Fibroblast of gingiva (primary cell): ENCODE measurements at places on chromosomes 2 and 18.

DNA sequence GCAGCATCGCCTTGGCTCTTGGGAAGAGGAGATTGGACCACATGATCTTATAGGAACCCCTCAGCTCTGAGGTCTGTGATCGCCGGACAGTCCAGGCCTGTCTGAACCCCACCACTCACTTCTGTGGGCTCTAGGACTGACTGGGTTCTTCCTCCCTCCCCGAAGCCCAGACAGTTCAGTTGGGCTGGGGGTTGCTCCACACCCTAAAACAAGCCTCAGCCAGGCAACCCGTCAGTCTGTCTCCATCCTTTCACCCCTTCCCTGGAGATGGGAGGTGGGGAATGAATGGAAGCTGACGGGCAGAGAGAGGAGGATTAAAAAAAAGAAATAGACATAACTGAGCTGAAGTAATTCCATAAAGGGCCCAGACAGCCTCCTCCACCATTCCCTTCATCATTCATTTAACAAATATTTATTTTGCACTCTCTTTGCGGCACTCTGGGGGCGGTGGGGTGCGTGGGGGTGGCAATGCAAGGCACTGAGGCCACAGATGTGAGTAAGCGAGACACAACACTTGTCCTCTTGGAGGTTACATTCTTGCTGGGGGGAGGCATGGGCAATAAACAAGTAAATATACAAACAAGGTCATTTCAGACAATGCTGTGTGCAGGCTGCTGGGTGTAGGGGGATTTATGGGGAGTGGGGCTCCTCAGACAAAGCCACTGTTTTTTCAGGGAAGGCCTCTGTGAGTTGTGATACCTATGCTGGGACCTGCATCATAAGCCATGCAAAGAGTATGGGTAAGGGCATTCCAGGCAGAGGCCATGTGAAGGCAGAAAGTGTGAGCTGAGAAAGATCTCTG, 12.9 kb downstream of the WNT10A start:
- DNase-seq = no peak

DNA sequence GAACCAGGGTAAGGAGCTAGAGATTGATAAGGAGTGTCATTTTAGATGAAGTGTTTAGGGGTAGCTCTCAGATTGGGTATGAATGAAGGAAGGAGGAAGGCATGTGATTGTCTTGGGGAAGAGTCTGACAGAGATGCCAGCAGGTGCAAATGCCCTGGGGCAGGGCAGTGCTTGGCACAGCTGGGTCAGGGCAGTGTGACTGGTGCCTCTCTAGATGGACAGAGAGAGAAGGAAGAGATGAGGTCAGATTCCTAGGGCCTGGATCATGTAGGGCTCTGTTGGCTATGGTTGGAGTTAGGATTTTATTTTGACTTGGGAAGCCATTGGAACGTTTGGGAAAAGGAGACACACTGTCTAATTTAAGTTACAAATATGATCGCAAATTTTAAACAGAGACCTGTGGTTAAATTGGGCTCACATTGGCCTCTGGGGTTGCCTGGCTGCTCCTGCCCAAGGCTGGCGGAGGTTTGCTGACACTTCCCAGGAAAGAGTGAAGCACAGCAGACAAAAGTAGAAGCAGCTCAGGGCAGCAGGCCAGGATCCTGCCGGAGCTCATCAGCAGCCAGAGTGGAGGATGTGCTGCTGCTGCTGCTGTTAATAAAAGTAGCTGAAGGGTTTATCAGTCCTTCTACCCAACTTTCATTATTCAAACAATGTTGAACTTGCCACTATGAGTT, 32.7 kb upstream of the FHL2 start:
- peak; percentile 29 for DNase-seq

DNA sequence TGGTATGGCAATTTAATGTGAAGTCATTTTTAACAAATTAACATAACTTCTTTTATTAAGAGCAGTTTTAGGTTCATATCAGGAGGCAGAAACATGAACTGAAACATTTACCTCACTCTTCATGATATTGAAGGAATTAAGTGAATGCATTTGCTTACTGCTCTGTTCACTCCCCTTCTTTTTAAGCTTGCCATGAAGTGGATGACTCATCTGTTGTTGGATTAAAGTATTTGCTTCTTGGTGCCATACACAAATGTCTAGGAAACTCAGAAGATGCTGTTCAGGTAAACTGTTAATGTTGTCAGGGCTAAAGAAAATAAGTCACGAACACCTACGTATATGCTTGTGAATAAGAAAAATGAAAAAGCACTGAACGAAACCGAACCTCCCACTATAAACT, 10.2 kb upstream of the CABYR start:
- DNase-seq = no peak

DNA sequence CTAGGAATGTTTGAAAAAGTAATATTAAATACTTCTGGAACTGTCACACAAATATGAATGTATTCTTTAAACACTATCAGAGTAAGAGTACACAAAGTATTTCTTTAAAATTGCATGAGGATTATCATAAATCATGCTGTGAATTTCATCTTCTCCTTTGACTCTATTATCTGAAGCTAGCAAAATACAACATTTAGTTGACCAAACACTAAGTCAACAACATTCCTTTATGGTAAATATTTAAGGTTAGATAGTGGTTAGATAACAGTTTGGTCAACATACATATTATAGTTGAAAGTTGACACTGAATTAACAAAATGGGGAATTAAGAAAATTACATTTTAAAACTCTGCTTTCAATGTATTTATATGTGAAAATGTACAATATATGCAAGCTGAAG, 72.1 kb upstream of the GRB14 start:
- no peak for DNase-seq

- DNase-seq = no peak
Measured at GRCh38 chr2:29071032-29071975, 3.0 kb downstream of the PCARE start.

GRCh38 chr18:68667121-68667520, 47.8 kb downstream of the TMX3 start:
- peak; percentile 13 for DNase-seq

DNA sequence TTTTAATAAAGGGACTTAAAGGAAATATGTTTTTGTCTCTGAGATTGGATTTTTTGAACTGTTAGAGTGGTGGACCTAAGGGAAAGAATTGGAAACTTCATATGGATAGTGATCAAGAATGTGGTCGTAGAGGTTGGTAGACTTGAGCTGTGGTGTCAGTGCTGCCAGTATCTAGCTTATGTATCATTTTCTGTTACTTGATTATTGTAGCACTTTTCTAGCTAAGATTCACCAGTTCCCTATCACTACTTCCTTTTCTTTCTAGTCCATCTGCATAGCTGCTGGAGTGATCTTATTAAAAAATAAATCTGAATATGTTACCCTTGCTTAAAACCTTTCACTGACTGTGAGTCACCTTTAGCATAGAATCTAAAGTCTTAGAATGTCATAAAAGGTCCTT, 6.0 kb downstream of the ACVR2A start:
- no peak for DNase-seq

DNA sequence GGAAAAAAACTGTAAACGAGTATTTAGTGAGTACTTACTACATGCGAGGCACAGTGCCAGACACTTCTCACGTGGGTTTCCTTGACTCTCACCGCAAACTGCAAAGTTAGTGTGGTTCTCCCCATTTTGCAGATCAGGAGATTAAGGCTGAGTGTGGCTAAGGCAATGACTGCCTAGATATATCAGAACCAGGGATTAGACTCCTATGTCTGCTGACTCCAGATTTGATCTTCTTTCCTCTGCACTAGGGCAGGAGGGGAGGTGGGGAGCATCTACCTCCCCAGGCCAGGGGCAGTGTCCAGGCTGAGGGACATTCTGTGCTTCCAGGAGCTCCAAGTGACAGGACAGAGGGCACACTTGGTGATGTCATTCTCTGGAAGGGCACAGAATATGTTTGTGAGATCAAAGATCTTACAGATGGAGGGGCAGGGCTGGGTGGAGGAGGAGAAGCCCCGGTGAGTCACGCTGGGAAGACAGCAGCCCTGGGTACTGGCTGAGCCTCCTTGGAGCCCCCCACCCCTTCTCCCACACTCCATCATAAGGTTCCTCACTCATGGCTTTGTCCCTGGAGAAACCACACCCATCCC, 92.4 kb downstream of the RHOB start:
- DNase-seq = no peak

DNA sequence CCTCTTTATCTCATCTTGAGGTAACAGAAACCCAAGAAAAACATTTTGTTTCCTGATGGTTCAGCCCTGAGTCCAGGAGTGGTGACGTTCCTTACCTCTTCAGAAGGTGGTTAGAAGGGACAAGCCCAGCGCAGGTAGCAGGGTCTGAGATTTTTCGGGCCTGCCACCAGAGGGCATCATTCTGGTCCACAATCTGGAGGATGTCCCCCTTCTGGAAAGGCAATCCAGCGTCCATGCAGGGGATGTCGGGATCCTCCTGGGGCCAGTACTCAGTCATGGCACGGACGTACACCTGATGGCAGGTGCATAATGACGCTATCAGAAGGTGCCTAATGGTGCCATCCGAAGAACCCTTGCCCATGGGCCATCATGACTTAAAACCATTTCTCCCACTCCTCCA, 17.7 kb downstream of the MPP4 start:
- DNase-seq = no peak

GRCh38 chr2:141109633-141110032, 1021.2 kb downstream of the LRP1B start:
- DNase-seq = no peak

DNA sequence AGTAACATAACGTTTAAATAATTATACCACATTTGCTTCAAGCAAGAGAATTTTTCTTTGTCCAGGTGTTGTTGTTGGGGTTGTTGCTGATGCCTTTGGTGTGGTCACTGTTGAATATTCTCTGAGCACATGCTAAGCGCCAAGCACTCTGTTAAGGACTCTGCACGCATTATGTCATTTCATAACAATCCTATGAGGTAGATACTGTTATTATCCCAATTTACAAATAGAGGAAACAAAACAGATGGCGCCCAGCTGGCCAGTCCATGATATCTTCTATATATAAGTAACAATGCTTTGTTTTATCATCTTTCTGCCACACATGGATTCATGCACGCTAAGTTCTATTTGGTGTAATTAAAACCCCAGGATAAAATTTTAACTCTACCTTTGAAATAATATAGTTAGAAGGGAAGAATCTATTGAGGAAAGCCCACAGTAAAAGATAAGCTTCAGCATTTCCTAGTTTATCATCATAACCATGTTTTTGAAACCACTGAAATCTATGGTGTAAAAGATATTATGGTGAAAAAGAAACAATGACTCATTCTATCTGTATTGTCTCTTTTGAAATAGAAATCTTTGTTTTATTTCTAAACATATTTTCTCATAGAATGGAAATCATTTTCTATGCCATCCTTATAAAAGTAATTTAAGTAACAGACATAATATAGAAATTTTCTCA, 199.7 kb downstream of the PID1 start:
- DNase-seq = no peak

- DNase-seq = no peak
Measured at GRCh38 chr2:226136739-226137138, 662.9 kb downstream of the IRS1 start.

DNA sequence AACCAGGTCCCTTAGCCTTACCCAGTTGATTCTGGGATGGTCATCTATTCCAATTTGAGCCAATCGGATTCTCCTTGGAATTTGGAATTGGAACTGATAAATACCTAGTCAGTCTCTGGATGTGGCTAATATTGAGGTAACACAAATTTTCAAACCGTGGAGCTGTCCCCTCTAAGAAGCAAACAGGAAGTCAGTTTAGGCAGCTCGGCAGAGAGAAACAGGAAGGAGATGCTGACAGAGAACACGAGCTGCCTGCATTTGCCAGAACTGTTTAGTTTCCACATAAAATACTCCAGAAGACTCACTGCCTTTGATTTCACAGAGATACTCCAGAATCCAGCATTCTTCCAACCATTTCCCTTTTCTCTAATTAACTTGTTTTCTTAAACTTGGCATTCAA, 1024.9 kb downstream of the BCL11A start:
- DNase-seq = no peak

DNA sequence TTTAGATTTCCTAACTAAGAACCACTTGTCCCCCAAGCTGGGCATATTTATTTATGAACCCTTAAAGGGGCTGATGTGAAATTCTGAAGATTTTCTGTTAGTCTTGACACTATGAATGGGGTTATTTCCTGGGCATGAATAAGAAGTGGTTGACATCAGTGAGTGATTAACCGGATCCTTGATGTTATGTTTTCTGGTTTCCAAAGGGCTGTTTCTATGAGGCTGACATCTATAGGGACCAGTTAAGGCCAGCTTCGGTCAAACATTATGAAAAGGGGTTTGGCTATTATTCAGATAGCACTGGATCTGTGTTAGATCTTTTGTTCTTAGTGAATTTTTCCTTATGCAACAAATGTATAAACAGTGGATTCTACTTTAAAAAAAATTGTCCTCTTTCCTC, 443.7 kb upstream of the SPRED2 start:
- DNase-seq = no peak

DNA sequence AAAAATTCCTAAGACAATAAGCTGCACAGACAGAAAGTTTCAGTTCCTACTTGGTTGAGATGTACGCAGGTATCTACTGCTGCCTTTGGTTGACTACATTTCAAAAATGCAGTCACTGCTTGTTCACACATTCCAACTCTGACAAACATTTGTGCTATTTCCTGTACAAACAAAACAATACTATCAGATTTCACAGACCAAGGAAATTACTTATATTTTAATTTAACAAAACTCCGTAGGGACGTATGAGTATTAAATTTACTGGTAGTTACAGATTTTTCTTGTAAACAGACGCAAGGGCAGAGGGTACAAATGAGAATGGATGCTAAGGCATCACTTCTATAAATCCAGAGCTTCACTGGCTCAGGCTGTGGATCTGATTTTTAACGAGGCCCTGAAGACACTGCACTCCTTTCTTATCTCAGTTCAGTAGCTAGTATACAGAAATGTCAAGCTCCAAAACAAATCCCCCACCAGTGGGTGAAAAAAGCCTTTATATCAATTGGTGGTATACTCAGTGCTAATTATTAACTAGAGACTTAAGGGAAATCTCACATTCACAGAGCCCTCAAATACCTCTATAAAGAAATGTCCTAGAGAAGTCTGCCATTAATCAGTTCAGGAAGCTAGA, 31.7 kb upstream of the TTC32 start:
- peak; percentile 78 for DNase-seq

DNA sequence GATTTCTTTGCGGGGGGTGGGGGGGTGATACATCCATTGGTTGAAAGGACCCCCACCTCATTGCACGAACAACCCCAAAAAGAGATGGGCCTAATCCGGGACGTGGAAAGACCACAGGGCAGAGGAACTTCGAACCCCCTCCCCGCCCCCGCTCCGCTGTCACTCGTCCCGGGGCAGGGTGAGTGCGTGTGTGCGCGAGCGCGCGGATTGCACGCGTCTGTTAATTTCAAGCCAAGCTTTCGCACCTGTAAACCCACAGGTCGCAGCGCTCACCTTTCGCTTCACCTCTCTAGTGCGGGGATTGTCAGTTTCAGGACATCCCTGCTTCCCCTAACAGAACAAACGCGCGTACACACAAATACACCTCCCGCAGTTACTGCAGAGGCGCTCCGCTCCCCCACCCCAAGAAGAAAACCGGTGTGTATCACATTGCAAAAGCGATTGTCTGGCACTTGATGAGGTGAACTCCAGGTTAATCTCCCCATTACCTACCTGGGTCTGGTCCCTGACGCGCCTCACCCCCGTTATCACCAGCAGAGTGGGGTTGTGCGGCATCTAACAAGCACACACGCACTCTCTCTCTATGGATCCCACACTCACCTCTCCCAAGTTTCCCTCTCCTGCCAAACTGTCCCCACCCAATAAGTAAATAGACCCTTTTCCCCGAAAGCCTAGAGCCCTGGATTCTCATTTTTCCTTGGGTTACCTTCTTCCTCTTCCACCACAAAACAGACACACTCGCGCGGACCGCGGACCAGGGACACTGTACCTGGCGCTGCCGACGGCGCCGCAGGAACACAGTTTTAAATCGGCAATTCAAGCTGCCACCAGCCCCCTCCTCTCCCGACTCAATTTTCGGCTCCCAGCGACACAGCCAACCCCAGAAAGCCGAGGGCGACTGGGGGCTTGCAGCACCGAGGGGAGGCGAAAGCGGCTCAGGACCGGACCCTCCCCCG, 1.0 kb downstream of the CYP26B1 start:
- DNase-seq = no peak
